ENCODE measurements at places on chromosomes 3 and 15. TPM values are rescaled to one million over a fixed set of nuclear protein-coding genes. Genes with fewer than 3 reads are reported as not detected.

CHRD gene
- 0.33 TPM for total RNA-seq

CCDC191 gene
- 0.46 TPM for total RNA-seq

ITGA11 gene
- total RNA-seq, result not detected

PSMA4 gene
- total RNA-seq, result 284 TPM

LRRN1 gene
- 0.28 TPM for total RNA-seq

TAGLN3 gene
- total RNA-seq, result 1.8 TPM

CHRM5 gene
- total RNA-seq, result not detected

PLA1A gene
- not detected for total RNA-seq

RHOV gene
- 0.49 TPM for total RNA-seq

GOLGA6L22 gene
- total RNA-seq, result not detected

PLCH1 gene
- 0.03 TPM for total RNA-seq

POPDC2 gene
- 2.3 TPM for total RNA-seq

GOLGA6D gene
- total RNA-seq, result not detected

CLDN18 gene
- total RNA-seq, result 0.08 TPM

FRMD5 gene
- not detected for total RNA-seq

SENP8 gene
- total RNA-seq, result 1.7 TPM

PPARG gene
- total RNA-seq, result 1.8 TPM

TUSC7 gene
- not detected for total RNA-seq

NR2E3 gene
- not detected for total RNA-seq

C3orf20 gene
- total RNA-seq, result not detected

SPINK8 gene
- not detected for total RNA-seq

ACKR4 gene
- total RNA-seq, result not detected

ABI3BP gene
- total RNA-seq, result 0.21 TPM

MEX3B gene
- total RNA-seq, result 0.46 TPM

AGBL1 gene
- total RNA-seq, result not detected

GOLGA6L4 gene
- 0.53 TPM for total RNA-seq

CLDN11 gene
- 0.32 TPM for total RNA-seq

GPR62 gene
- total RNA-seq, result not detected

ABHD17C gene
- total RNA-seq, result 5.8 TPM

KBTBD8 gene
- 47.5 TPM for total RNA-seq

GOLGA6L7 gene
- total RNA-seq, result not detected

GOLGA8S gene
- not detected for total RNA-seq

POLQ gene
- 3.8 TPM for total RNA-seq

CNOT10 gene
- 48.3 TPM for total RNA-seq

BRPF1 gene
- 59.9 TPM for total RNA-seq

LIPC gene
- not detected for total RNA-seq

TNFSF10 gene
- 12.9 TPM for total RNA-seq

PPP2R3A gene
- 0.42 TPM for total RNA-seq

FGF12 gene
- not detected for total RNA-seq

KNG1 gene
- 0.28 TPM for total RNA-seq

OR5K2 gene
- total RNA-seq, result not detected

GAP43 gene
- total RNA-seq, result not detected

CMTM7 gene
- total RNA-seq, result 19.1 TPM

TERC gene
- total RNA-seq, result 15.2 TPM

SHC4 gene
- 2.2 TPM for total RNA-seq

SLC24A5 gene
- not detected for total RNA-seq

DLEC1 gene
- 0.08 TPM for total RNA-seq

UTS2B gene
- not detected for total RNA-seq

FAH gene
- 23.8 TPM for total RNA-seq

FURIN gene
- 242 TPM for total RNA-seq

LRRC49 gene
- total RNA-seq, result not detected

VEPH1 gene
- 0.23 TPM for total RNA-seq

CYP1A2 gene
- not detected for total RNA-seq

GRK7 gene
- not detected for total RNA-seq

GP5 gene
- total RNA-seq, result 0.18 TPM

Measured in activated T-cell treated with anti-CD3 and anti-CD28 coated beads, Interleukin-2, amount 50 U/mL, for 4 hours (primary cell).